ENCODE measurements at places on chromosomes 7 and 10. TPM values are rescaled to one million over a fixed set of nuclear protein-coding genes. Genes with fewer than 3 reads are reported as not detected.

The NRG3 gene
- 0.24 TPM for total RNA-seq

The GARIN1A gene
- total RNA-seq = 0.85 TPM

The SERPINE1 gene
- total RNA-seq = 6.1 TPM

The NODAL gene
- total RNA-seq = not detected

The GAD2 gene
- not detected for total RNA-seq

The ITGB8 gene
- total RNA-seq = 8.1 TPM

The ALDH18A1 gene
- total RNA-seq = 235 TPM
